ENCODE measurements at places on chromosomes 7 and 10.

GRCh38 chr7:22722536-22723180 is 4.3 kb upstream of the IL6 start:
- DNase-seq = no peak

DNA sequence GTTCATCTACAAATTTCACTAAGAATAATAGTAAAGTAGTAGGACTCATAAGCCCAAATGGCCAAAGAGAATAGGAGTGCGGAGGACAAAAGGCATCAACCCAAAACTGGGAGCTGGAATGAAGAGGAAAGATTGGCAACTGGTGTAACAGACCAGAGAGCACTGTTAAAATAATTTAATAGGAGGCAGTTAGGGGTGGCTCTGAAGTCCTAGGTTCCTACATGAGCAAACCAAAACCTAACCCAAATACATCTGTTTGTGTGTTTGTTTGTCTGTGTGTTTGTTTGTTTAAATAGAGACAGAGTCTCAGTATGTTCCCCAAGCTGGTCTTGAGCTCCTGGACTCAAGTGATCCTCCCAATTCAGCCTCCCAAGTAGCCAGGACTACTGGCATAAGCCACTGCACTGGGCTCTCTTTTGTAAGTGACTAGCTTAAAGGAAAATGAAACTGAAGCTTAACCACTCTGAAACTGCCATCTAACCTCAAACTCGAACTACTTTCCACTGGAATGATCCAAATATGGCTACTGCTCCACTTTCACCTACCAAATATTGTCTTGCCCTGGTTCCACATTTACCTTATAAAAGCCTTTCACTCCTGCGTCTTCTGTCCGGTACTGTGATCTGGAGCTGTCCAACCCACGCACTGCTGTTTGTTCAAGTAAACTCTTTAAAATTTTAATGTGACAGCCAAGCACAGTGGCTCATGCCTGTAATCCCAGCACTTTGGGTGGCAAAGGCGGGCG is 94.9 kb downstream of the AKR1D1 start:
- peak; percentile 29 for DNase-seq

GRCh38 chr7:76173566-76174205 is 28.0 kb upstream of the SRRM3 start:
- DNase-seq = no peak

- no peak for DNase-seq
These were observed 906.7 kb upstream of the CELF2 start for GRCh38 chr10:10110844-10111490.

DNA sequence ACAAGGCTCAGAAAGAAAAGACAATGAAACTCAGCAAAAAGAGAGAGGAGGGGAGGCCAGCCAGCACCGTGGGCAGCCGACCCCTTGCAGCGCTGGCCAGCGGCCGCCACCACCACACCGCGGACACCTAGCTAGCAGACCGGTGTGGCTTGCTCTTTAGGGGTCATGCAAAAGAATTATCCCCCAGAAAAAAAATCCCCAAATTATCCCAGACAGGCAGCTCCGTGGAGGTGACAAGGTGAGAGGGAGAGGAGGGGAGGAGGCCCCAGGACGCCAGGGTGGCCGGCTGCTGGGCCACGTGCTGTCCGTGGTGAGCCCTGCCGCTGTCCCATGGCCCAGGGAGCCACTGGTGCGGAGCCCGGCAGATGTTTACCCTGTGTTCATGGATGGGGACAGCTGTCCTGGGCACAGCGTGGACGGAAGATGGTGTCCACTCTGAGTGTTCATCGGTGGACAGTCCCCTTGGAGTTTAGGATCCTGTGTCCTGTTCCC is 16.5 kb downstream of the YKT6 start:
- DNase-seq = no peak

DNA sequence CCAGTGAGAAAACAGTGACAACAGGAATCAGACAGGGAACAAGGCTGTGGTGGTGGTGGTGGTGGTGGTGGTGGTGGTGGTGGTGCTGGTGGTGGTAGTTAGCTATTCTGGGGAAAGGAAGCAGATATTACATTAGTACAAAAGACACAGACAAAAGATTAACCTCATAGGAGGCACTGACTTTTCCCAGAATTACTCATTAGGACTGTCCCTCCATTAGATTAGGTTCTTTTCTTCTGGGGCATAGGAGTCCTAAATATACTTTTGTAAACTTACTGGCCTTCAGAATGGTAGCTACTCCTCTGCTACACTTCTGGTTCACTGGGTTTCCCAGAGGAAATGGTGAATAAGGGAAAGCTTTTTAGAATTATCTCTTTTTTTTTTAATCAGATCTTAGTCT is 156.6 kb upstream of the SEMA3D start:
- DNase-seq = no peak

DNA sequence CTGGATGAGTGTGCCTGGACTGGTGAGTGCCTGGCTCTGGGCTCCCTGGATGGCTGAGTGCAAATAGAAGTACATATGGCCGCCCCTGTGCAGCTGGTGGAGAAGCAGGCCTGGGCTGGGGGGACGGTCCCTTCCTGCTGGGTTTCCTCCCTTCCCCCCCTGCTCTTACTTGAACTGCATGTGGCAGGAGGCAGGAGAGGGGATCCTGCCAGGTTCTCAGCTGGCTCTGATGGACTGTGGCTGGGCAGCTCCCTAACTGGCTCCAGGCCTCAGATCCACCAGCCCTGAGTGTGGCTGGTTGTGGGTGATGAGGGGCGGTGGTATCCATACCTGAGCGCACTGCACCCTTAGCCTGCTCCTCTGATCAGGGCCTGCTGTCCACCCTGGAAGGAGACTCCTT is 26.9 kb downstream of the ADCY1 start:
- no peak for DNase-seq

GRCh38 chr10:14146025-14146424 is 184.7 kb downstream of the FRMD4A start:
- no peak for DNase-seq

DNA sequence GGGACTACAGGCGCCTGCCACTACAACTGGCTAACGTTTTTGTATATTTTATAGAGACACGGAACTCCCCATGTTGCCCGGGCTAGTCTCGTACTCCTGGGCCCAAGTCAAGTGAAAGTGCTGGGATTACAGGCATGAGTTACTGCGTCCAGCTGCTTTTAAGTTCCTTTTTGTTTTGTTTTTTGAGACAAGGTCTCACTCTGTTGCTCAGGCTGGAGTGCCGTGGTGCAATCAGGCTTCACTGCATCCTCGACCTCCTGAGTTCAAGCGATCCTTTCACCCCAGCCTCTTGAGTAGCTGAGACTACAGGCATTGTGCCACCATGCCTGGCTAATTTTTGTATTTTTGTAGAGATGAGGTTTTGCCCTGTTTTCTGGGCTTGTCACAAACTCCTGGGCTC is 155.0 kb downstream of the GALNT17 start:
- no peak for DNase-seq

GRCh38 chr7:39810710-39811109 is 139.3 kb upstream of the CDK13 start:
- DNase-seq = no peak

DNA sequence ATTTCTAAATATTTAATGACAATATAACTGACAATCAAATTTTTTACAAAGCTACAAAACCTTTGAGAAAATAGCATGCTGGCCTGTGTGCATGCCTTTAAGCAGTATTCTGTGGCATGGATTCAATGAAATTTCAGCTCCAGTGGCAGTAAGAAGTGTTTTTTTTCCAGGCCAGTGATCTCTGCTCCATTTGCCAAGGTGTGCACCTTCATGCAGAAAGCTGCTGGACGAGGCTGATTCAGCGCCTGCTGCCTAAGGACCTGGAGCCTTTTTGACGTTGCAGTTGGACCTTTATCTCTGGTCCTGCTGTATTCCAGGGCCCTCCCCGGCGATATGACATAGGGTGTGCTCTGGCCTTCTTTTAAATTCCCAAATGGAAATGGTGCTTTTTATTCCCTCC is 26.6 kb downstream of the VWC2 start:
- DNase-seq = no peak

GRCh38 chr10:77836299-77836820 is 90.2 kb downstream of the DLG5 start:
- peak; percentile 84 for DNase-seq

DNA sequence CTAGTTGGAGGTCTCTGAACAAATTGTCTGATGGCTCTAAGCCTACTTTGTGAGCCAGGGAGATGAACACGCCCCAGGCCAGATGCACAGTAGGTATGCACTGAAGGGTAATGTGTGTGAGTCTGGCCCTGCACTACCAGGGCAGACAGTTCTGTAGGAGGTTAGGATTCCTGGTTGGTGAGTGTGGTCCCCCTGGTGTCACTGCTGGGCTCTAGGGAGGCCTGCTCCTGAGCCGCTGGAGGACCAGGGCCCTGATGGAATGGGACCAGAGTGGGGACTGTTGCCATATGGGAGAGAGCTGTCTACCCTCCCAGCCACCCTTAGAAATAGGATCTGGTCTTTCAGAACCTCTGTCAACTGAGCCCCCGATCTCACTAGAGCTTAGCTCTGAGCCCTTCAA is 42.0 kb downstream of the CDH23 start:
- DNase-seq = no peak

GRCh38 chr10:725302-725701 is 35.8 kb upstream of the DIP2C start:
- no peak for DNase-seq
